ENCODE measurements at places on chromosomes 11 and 22. TPM values are rescaled to one million over a fixed set of nuclear protein-coding genes. Genes with fewer than 3 reads are reported as not detected.

Gene AP5B1
- total RNA-seq, result 18.2 TPM

Gene CSTF3
- 20.5 TPM for total RNA-seq

Gene OR8G1
- total RNA-seq, result not detected

Gene SLC22A25
- not detected for total RNA-seq

Gene RAG2
- total RNA-seq, result not detected

Gene PIH1D2
- total RNA-seq, result not detected

Gene SCGB1A1
- not detected for total RNA-seq

Gene SPTBN2
- 52.1 TPM for total RNA-seq

Gene CHRNA10
- 2.3 TPM for total RNA-seq

Gene SLC22A6
- not detected for total RNA-seq

Gene PVALB
- total RNA-seq, result not detected

Gene MPST
- 173 TPM for total RNA-seq

Gene OTOG
- total RNA-seq, result not detected

Gene SMTNL1
- not detected for total RNA-seq

Gene PLAAT5
- total RNA-seq, result 2.6 TPM
